ENCODE measurements at places on chromosomes 4 and X. TPM values are rescaled to one million over a fixed set of nuclear protein-coding genes. Genes with fewer than 3 reads are reported as not detected.

The CCNQ gene
- total RNA-seq: 31.7 TPM

The IQSEC2 gene
- 5.1 TPM for total RNA-seq

The HTRA3 gene
- 0.55 TPM for total RNA-seq

The IGSF1 gene
- 0.25 TPM for total RNA-seq

The PIM2 gene
- total RNA-seq: 7.0 TPM

The HDAC6 gene
- 30.6 TPM for total RNA-seq

The CCDC110 gene
- 2.0 TPM for total RNA-seq

The CLGN gene
- 29.0 TPM for total RNA-seq

The SFRP2 gene
- total RNA-seq: not detected

The ADH6 gene
- not detected for total RNA-seq

The WDFY3 gene
- 74.5 TPM for total RNA-seq

The SLC6A8 gene
- 7.0 TPM for total RNA-seq

The PABPC1L2B gene
- total RNA-seq: not detected

The ALB gene
- 0.12 TPM for total RNA-seq

The BGN gene
- total RNA-seq: 27.9 TPM

The CTAG1B gene
- total RNA-seq: not detected

The TCP11X2 gene
- not detected for total RNA-seq

The TEX13C gene
- not detected for total RNA-seq

The LEF1 gene
- total RNA-seq: 0.33 TPM

The PPP1R2C gene
- total RNA-seq: not detected

The SRP72 gene
- 67.1 TPM for total RNA-seq

The DGKK gene
- not detected for total RNA-seq

The SPIN3 gene
- total RNA-seq: 13.0 TPM

The ASB12 gene
- total RNA-seq: not detected

The PABPC5 gene
- total RNA-seq: 2.5 TPM

The RGN gene
- 2.9 TPM for total RNA-seq

The TLR7 gene
- under 0.01 TPM for total RNA-seq

The FHDC1 gene
- 0.25 TPM for total RNA-seq

The CXCL11 gene
- not detected for total RNA-seq

The HSFX2 gene
- total RNA-seq: not detected

The SH3RF1 gene
- total RNA-seq: 31.9 TPM

The FGFR3 gene
- 0.25 TPM for total RNA-seq

The KLKB1 gene
- total RNA-seq: not detected

The BMPR1B gene
- 1.1 TPM for total RNA-seq

The AFM gene
- total RNA-seq: not detected

The POF1B gene
- total RNA-seq: not detected

The CACNA1F gene
- not detected for total RNA-seq

The TMEM164 gene
- total RNA-seq: 32.6 TPM

The GAGE12J gene
- total RNA-seq: not detected

The GPR82 gene
- total RNA-seq: not detected

The DCTD gene
- total RNA-seq: 110 TPM

The CYTL1 gene
- 0.12 TPM for total RNA-seq
